ENCODE measurements at places on chromosomes 12 and 14. TPM values are rescaled to one million over a fixed set of nuclear protein-coding genes. Genes with fewer than 3 reads are reported as not detected.
A peak's percentile ranks its signal among the peaks of the same experiment; 100 is the strongest.

- DNase-seq: no peak
Measured at GRCh38 chr12:33575346-33575745, 135.7 kb upstream of the SYT10 start.

DNA sequence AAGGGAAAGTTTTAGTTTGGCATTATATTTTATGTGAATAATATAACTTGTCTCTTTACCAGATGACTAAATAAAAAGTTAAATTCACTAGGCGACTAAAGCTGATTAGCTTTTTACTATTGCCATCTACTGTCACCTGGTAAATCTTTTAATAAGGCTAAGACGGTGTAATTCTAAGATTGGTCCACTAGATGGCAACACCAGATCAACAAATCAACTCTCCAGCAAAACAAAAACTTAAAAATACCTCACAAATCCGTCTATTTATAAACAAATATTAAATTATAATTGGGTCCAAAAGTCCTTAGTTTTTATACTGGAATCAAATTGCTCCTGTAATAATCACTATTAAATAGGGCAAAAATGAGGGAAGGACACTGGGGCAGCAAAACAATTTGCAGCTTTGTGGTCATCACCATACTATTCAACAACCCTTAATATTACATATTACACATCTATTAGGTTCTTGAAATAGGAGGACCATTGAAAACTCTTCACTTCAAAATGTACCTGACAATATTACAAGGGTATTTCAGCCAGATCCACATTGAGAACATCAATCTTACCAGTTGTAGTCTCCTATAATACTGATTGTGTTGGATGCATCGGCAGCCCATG is 47.9 kb downstream of the GALC start:
- peak; percentile 17 for DNase-seq

DNA sequence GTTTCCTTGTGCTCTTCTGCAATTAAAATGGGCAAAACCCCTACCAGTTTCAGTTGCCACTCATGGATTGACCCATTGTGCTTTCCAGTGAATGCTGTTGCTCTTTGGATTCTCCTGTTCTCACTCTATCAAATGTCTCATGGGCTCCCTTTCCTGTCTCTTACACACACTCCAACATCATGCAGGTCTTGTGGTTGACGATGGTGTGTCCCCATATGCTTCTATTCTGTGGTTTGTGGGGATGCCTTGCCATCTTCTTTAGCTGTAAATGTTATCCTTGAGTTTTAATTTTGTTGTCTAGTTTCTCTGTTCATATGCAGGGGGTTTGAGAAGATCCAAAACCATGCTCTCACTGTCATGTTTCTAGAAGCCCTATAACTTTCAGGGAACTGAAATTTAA is 31.9 kb upstream of the FBXO34 start:
- DNase-seq: no peak

DNA sequence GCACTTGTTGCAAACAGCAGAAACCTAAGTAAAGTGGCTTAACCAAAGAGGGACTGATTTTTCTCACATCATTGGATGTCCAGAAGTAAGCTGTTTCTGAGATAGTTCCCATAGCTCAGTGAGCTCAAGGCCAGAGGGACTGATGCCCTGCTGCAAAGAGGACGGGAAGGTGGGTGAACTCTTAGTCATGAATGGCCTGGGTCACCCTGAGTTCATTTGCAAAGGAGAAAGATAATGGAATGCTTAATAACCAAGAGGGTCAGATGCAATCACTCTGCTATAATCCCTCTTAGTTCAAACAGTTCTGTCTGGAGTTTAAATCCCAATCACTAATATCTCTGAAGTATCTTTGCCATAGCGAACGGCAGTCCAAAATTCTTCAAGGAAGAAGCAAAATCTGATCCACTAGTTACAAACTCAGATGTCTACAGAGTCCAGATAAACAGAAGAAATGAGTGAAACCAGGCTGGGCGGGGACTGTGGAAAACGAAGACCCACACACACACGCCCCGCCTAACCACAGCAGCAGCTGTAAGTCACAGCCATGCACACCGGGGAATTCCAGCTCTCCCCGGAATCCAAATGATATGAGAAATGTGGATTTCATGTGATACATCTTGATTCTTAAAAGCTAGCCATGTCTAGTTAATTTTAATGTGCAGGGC is 289.5 kb downstream of the TMEM132D start:
- no peak for DNase-seq

DNA sequence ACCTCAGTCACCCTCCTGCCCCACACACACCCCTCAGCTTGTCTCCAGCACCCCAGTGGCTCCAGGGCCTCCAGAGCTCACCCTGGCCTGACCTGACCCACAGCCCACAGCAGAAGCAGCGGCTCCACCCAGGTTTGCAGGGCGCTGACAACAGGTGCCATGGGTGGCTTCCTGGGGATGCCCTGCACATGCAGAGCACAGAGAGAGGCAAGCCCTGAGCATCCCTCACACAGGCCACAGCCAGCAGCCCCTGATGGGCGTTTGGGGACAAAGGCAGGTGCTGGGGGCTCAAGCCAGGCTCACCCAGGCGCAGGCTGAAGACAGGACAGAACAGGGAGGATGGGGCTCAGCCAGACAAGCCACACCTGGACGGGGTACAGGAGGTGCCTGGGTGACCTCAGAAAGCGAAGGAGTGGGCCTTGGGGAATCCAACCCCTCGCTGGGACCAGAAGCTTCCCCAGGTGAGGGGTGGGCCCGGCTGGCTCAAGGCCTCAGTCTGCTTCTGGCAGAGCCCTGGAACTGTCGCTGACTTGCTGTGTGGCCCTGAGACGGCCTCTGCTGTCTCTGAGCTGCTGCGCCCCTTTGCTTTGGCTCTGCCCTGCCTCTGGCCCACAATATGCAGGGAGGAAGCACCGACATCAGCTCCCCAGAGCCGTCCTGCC is 10.6 kb downstream of the ARL6IP4 start:
- no peak for DNase-seq

DNA sequence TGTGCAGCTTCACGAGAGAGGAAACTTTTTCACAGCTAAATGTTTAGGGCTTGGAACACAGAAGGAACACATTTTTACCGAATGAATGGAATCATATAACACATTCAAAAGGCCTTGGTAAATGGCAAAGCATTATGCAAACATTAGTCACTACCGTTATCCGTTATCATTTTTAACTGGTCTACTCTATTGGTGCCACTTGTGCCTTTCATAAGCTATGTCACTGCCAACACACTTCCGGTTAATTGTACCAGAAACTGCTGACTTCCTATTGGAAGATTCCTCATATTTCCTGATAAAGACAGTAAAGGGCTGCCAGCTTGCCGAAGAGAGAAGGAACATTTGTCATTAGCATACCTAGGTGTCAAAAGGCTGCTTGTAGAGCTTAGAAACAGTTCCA is 169.2 kb downstream of the APAF1 start:
- no peak for DNase-seq

- no peak for DNase-seq
Measured at GRCh38 chr14:22304326-22304725, 284.7 kb downstream of the DAD1 start.

- no peak for DNase-seq
Measured at GRCh38 chr12:79252358-79253075, 387.9 kb downstream of the SYT1 start.

GRCh38 chr12:98644433-98644711 is 216 bp downstream of the IKBIP start:
- no peak for DNase-seq

- no peak for DNase-seq
Measured at GRCh38 chr12:28645436-28645835, 455.2 kb downstream of the CCDC91 start.

DNA sequence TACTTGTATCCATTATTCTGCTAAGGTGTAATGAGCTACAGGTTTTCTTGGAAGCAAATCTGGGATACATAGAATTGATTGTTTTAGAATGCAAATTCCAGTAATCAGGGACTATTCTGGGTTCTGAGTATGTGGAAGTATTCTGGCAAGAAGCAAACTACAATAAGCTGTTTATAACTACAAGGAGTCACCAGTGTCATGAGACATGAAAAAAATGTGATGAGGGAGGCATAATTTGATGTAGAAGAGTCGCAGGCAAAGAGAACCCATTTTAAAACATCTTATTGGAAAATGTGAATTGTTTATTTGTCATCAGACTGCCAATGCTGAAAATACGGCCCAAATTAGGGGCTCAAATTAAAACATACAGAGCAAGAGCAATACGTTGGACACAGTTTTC is 321.8 kb upstream of the E2F7 start:
- DNase-seq: no peak

- DNase-seq: no peak
Measured at GRCh38 chr12:46573347-46573658, 200.7 kb upstream of the SLC38A2 start.

The FIGNL2 gene
- total RNA-seq: 1.3 TPM

The TAS2R46 gene
- 13.9 TPM for total RNA-seq

The AMDHD1 gene
- total RNA-seq: 0.54 TPM

The B4GALNT3 gene
- total RNA-seq: 2.4 TPM

The TEX52 gene
- not detected for total RNA-seq

All from cerebellum (tissue), 4 donors.